GM12864 (cell line): ENCODE measurements at places on chromosomes 11 and 22.

DNA sequence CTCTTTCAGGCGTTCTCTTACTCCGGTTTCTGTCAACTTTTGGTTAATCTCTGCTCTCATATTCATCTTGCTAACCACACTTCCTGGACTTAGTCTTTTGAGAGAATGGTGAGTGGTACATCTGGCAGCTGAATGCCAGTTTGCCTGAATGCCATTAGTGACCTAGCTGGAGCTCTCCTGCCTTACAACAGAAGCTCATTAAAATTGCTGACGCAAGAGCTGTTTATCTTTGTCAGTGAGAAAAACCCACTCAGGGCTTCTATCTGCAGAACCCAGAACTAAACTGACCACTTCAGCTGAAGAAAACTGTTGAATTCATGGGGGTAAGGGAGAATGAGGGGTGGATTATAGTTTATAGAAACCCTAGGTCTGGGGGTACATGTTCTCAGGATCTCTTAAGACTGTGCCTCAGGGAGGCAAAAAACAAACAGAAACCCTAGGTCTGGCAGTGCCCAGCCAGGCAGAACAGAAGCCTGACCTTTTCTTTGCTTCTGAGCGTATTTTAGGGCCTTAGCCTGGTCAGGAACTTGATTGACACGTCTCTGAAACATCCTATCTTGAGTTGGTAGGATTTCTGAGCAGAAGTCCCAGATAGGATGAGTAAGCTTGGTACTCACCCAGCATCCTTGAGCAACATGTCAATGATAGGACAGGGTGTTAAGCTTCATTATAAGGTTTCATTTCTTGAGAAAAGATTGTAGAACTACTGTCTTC is 52.8 kb upstream of the YWHAH start:
- no peak for DNase-seq

GRCh38 chr11:35302398-35302797 is 117.0 kb downstream of the SLC1A2 start:
- DNase-seq = no peak

- no peak for DNase-seq
These were observed 130.2 kb downstream of the CEP164 start for GRCh38 chr11:117457835-117458234.

GRCh38 chr22:19981961-19982920 is 34.4 kb downstream of the ARVCF start:
- DNase-seq = no peak

- no peak for DNase-seq
These were observed 67.8 kb downstream of the CASP12 start for GRCh38 chr11:104830508-104830907.

GRCh38 chr11:2449548-2450320 is 4.9 kb downstream of the KCNQ1 start:
- no peak for DNase-seq

DNA sequence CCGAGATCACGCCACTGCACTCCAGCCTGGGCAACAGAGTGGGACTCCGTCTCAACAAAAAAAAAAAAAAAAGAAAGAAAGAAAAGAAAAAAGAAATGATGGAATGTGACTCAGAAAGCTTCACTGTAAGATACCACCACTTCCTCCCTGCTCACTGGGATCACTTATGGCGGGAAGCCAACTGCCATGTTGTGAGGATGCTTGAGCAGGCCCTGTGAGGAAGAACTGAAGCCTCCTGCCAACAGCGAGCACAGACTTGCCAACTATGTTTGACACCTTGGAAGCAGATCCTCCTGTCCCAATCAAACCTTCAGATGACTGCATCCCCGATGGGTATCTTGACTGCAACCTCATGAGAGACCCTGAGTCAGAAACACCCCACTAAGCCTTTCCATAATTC is 8.3 kb downstream of the SEC14L6 start:
- DNase-seq = no peak

- no peak for DNase-seq
These were observed 17.7 kb upstream of the FEZ1 start for GRCh38 chr11:125513705-125514265.

GRCh38 chr22:17603668-17604067 is 24.9 kb downstream of the ATP6V1E1 start:
- DNase-seq = no peak

- peak; percentile 44 for DNase-seq
These were observed 35.5 kb downstream of the PIWIL4 start for GRCh38 chr11:94602430-94603372.

- no peak for DNase-seq
These were observed 79.6 kb downstream of the CELSR1 start for GRCh38 chr22:46457502-46458488.

DNA sequence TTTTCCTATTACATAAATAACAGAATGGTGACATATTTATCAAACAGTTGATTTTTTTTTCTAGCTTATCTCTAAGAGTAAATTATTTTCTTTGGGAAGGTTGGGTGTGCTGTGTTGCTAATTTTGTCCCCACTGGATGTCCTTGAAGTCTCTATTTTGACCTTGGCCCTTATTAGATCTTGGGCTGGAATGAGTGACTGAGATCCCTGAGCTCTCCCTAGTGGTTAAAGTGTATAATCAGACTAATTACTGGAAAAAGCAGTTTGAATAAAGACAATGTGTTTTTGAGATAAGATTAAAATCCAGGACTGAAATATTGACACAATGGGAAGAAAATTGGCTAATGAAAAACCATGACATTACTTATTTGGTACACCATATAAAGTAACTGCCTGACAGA is 56.1 kb downstream of the AASDHPPT start:
- no peak for DNase-seq

GRCh38 chr11:68541991-68542390 is 81.4 kb downstream of the PPP6R3 start:
- no peak for DNase-seq

- DNase-seq = peak; percentile 44
These were observed at the start of gene SLC25A1 for GRCh38 chr22:19178657-19179496. Gene SLC25A1, minus strand, starts transcription at chr22:19178736. Its CDS starts 63 bp downstream, at chr22:19178673.

- DNase-seq = no peak
These were observed 72.9 kb downstream of the TNRC6B start for GRCh38 chr22:40250608-40251007.

GRCh38 chr22:47787501-47788227 is 1025.2 kb downstream of the TBC1D22A start:
- no peak for DNase-seq

DNA sequence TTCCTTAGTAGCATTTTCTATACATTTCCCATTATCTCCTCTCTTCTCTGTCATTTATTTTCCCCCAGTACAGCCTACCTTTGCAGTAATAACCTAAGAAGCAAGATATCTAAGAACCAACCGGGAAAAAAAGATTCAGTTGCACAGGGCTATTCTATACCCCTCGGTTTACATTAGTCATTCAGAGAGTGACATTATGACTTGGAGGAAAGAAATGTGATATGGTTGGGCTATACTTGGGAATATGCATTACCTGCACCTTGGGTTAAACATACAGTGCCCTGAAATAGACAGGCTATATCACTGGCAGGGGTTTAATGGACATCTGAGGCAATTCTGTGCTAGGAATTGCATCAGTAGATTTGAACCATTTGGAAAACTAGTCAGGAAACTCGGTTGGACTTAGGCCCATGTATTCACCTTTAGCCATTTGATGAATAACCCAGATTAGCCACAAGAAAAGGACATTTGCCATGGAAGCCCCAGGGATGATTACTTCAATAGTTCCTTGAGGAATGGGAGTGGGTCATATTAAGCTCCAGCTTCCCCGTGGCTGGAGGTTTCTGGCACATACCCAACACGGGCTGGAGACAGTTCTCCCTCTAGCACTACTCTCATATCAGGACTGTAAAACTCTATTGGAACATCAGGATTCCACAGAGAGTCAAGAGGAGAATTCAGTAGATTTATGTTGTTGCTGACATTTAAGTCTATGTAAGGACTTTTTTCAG is 973.2 kb downstream of the NTM start:
- DNase-seq = no peak

- DNase-seq = no peak
These were observed 309.7 kb upstream of the C11orf87 start for GRCh38 chr11:109112261-109112660.

- DNase-seq = no peak
These were observed 24.1 kb downstream of the ZBTB16 start for GRCh38 chr11:114083391-114084252.

- DNase-seq = no peak
These were observed 16.0 kb upstream of the CCDC90B start for GRCh38 chr11:83302151-83302550.
